ENCODE measurements at places on chromosomes 7 and 10.
A peak's percentile ranks its signal among the peaks of the same experiment; 100 is the strongest.

GRCh38 chr10:103224133-103224532, 21.6 kb upstream of the RPEL1 start:
- no peak for DNase-seq

DNA sequence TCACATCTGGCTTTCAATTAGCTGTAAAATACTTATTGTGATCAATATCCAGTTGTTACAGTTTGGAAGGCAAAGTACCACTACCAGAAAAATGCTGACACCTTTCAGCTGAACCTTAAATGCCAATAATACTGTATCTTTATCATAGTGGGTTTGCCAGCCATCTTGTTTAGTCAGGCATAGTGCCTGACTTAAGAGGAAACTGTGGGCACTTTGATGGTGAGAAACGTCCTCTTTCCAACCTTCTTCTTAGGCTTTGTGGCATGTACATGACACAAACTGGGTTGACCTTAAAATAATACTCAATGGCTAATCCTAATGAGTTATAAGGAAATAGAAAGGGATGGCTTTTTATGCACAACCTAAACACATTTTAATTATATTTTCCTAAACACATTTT, 52.3 kb upstream of the PRR15 start:
- DNase-seq, result no peak

GRCh38 chr10:97463363-97464132, 17.6 kb downstream of the ZDHHC16 start:
- DNase-seq, result no peak

- no peak for DNase-seq
Observed at GRCh38 chr10:35460852-35461460, 124.6 kb downstream of the CCNY start.

DNA sequence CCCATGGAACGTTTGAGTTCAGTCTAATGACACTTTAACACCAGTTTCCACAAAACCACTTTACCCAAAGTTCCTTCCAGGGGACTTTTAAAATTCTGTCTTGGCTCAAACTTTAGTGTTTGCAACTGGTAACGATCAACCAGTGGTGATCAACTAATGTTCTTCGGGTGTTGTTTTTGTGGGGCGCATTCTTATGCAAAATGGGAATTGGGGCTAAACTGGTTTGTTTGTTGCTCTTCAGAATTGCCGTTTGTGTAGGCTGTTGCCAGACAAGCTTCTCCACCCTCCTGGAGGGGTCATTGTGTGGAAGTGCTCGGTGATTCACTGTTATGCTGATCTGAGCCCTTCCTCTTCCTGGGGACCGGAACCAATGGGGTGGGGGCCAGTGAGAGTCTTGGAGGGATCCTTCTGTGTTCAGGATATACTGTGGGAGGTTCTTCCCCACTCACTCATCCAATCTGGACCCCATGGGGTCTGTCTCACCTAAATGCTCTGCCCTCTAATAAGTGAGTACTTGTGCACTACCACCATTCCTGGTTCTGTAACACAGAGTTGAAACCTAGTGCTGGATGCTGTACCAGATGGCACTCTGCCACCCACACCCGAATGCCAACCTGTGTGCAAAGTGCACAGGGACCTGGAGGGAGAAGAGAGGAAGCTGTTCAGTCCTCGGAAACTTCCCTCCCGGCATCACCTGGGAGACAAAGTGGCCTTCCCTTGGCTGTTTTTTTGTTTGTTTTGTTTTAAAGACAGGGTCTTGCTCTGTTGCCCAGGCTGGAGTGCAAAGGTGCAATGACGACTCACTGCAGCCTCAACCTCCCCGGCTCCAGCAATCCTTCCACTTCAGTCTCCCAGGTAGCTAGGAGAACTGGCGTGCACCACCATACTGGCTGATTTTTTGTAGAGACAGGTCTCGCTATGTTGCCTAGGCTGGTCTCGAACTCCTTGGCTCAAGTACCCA, 2.1 kb downstream of the NFE2L3 start:
- DNase-seq, result no peak

DNA sequence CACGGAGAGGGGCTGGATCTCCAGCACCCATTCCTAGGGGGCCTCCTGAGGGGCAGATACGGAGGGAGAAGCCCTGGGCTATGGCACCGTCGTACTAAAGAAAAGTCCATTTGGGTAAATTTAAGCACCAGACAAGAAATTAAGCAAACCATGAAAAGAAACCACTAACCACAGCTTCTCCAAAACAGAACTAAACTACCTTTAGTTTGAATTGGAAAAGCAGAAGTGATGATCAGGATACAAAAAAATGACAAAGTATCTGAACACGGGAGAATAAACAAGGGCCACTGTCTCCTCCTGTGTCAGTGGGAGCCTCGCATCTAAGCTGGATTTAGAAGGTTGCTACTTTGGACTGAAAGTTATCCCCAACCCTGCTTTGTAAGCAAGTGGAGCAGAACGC, 69.1 kb downstream of the DIP2C start:
- no peak for DNase-seq

DNA sequence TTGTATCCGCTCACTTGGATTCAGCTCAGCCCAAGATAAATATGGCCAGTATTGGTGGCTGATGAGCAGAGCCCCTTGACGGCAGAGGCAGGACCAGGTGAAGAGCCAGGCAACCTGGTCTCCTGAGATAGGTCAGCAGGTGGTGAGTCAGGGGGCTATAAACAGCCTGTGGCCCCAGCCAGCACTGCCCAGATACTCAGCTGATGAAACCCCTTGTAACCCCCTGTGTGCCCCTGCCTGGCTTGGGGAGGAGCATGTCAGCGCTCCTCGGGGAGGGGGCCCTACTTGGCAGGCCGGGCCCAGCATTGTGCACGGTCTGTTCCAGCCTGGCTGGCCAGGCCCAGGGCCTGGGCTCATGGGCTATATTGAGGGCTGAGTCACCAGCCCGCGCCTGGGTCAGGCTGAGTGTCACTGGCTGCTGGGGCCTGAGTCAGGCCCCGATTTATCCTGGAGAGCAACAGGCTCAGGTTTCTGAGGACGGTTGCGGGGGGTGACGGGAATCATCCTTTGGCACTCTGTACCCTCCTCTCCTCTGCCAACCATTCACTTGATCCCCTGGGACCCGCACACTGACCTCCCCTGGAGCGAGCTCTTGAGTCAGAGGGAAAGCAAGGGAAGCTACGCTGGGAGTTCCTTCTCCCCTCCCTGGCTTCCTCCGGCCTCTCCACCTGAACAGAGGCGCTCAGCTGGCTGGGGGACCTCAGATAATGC, 2.8 kb upstream of the FLNC start:
- no peak for DNase-seq

GRCh38 chr7:48636391-48637015, 287.8 kb upstream of the CDC14C start:
- DNase-seq, result no peak

DNA sequence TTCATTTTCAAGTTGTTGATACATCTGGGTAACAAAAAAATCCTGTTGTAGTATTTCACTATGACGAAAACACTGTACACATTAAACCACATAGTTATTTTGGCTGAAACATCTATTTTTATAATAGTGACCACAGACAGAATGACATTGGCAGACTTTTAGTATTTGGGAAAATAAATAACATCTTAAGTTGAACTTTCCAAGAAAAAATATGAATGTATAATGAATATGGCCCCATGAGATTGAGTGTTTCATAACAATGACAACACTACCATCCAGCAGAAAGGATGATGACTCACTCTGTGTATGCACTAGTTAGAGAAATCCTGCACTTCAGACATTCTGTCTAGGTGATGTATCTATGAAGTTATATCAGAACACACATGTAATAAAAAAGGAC, 118.1 kb downstream of the SEMA3D start:
- DNase-seq, result no peak

GRCh38 chr7:139118805-139119485, 9.4 kb upstream of the ZC3HAV1 start:
- DNase-seq, result no peak

DNA sequence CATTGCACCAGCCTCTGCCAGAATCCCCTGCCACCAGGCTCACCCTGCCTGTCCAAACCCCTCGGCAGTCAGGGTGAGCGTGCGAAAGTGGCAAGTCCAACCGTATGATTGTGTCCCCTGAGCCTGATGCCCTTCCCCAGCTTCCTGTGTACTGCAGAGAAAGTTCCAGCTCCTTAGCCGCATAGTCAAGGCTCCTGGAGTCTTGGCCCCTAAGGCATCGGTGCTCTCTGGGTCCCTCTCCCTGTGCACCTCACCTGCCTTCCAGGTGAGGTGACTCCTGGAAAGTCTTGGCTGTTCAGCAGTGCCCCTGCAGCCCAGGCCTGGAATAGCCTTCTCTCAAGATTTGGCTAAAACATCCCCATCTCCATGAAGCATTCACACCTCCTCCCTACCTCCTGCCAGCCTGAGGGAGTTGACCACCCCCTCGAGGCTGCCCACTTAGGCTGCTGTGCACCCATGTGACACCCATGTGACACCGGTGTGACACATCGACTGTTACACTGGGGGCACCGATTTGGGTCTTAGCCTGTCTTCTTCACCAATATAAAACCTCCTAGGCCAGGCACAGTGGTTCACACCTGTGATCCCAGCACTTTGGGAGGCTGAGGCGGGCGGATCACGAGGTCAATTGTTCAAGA, 56.1 kb upstream of the ELN start:
- DNase-seq, result no peak

GRCh38 chr7:77284005-77284404, 84.4 kb upstream of the FGL2 start:
- DNase-seq, result no peak

DNA sequence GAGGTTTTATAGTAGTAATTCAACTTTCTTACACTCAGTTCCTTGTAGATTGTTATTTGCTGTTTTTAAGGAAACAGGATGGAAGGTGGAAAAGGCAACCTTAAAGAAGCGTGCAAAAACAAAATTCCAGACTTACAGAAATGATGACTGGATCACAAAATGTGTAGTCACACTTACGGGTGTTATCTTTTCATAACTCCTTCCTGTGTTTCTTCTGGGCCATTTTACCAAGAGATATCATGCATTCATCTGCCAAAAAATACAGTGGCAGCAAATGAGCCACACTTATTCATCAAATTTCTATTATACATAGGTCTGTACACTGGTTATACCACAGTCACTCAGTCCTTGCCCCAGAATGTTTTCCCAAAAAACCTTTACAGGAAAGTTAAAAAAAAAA, 94.3 kb upstream of the IL6 start:
- DNase-seq, result no peak

GRCh38 chr10:62278441-62278910, 9.8 kb upstream of the RTKN2 start:
- DNase-seq, result no peak

DNA sequence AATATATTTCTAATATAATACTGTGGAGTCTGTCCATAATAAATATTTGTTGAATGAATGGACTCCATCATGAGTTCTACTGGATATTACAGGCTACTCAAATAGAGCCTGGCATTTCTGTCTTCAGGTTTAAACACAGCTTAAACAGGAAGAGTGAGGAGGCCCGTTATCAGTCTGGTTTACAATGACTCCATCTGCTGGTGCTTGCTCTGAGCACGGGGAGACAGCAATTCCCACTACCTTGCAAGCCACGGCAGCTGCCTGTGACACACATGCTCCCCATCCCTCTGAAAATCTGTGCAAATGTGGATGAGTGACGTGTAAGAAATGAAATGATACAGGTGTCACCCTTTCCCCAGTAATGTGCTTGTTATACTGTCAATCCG, 293.5 kb upstream of the IMMP2L start:
- DNase-seq, result peak; percentile 38
